Stimulated activated CD8-positive, alpha-beta memory T cell treated with anti-CD3 and anti-CD28 coated beads, Interleukin-7, amount 100 ng/mL, for 4 hours (primary cell): ENCODE measurements at places on chromosomes 5 and 9.

DNA sequence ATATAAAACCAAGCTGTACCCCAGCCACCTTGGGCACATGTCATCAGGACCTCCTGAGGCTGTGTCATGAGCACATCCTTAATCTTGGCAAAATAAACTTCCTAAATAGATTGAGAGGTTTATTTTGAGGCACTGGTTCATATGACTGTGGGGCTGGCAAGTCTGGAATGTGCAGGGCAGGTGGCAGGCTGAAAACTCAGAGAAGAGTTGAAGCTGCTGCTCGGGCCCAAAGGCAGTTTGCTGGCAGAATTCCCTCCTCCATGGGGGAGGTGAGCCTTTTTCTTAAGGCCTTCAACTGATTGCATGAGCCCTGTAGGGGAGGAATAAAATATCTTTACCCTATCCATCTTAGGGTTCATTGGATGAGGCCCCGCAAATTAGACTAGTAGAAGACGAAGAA lies 72.2 kb upstream of the CDK20 start:
- no peak for DNase-seq

DNA sequence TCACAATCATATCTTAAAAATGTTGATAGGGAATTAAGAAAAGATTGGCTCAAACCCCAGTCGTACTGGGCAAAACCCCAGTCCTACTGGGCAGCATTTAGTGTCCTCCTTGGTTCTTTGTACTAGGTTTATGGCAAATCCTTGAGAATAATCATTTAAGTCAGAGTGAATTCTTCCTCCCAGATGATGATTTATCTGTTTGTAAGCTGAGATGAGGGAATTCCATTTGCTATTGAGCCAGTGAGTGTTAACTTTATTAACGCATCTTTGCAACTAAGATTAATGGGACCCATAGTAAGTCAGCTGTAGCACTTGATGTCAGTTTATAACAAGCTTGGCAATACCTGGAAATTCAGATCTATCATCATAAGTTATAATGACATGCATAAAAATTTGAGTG lies 821.8 kb upstream of the DMAC1 start:
- no peak for DNase-seq

- no peak for DNase-seq
Measured at GRCh38 chr5:17185773-17186172, 31.7 kb upstream of the BASP1 start.

DNA sequence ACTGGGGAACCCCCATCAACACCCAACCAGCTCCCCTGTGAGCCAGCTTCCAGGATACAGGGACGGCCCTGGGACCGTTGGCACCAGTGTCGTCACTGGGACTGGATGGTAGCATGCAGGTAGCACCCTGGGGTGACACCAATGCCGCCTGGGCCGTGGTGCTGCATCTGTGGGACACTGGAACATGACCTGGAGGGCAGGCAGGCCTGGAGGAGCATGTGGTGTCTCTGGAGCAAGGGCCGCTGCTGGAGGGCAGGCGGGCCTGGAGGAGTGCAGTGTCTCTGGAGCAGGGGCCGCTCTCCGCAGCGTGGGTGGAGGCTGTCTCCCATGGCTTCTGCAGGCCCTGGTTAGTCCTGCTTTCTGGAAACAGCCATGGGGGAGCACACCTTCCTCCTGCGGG lies 13.1 kb downstream of the LPCAT1 start:
- no peak for DNase-seq

DNA sequence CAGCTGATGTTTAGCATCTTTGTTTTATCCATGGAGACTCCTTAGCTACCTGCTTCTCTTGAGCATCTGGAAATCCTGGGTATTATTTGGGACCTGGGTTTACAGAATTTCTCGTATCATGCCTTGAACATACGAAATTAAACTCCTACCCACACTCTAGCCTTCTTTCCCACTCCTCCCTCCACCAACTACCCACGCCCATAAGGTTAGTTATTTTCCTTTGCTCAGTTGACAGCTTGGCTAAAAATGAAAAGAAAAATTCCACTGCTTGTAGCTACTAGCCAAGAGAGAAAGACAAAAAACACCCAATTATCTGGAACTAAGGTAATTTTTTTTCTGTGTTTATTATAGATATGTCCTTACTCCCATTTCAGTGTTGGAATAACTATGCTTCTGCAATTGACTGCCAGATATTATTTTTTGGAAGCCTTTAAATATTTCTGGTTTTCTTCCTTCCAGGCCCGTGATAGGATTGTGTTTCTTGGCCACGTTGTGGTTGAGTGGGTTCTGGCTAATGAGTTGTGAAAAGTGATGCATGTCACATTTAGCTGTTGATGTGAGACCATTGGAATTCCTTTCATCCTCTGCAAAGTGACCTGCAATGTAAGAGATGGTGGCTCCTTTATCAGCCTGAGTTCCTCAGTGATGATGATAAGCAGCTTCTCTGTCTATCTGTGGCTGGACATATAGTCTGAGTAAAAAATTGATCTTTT lies 308.1 kb downstream of the LRRC70 start:
- no peak for DNase-seq

DNA sequence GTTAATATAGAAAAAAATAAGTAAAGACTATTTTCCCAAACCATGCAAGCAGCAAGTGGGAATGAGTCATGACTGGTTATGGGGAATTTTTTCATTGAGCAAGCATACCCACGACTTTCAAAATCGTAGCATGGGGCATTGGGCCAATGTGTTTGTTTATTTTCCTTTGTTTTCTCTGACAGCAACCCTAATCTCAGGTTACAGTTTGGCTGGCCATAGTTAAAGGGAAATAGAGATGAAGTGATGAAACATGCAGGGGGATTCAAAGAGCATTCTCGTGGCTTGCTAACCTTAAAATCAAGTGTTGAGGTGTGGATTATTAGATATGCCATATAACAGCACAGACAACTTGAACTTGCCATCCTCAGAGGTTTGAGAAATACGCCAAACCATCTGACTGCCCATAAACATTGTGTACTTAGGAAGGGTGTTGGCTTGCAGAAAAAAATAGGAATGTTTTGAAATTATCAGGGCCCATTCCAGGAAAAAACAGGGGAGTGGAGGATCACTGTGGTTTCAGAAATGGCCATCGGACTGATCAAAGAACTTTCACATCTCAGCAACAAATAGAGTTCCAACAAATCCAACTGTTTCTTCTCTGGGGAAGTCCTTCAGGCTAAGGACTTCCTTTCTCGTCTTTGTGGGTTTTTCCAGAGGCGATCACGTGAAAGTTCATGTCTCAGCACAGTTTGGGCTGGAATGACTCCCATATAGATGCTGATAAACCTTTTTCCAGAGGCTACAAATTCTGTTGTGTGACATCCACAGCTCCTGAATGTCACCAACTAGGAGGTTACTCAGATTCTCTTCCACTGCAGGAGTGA lies 259.1 kb downstream of the SYK start:
- DNase-seq: no peak

GRCh38 chr5:172878933-172879752 lies 45.1 kb downstream of the ERGIC1 start:
- no peak for DNase-seq

DNA sequence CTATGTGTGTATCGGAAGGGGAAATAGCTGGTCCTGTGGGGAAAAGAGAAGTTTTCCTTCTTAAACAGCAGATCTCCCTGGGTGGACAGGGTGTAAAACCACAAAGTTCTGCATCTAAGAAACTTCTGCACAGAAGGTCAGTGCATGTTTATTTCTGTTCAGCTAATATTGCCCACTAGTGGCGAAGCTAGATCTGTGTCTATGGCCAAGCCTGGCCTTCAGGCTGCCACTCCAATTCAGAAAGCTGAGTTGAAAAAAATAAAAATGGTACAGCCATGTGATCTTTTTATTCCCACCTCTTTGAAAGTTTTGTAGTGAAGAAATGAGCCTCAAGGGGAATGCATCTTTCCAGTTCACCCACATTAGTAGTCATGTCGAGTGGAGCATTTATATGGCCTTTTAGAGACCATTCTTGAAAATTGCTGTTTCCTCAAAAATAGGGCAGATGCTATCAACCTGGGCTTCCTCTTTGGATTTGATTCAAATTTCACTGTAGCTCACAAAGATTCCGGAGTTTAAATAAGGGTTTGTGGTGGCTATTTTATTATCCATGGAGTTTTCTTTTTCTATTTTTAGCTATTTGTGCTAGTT lies 488.0 kb downstream of the PRELID2 start:
- DNase-seq: no peak

DNA sequence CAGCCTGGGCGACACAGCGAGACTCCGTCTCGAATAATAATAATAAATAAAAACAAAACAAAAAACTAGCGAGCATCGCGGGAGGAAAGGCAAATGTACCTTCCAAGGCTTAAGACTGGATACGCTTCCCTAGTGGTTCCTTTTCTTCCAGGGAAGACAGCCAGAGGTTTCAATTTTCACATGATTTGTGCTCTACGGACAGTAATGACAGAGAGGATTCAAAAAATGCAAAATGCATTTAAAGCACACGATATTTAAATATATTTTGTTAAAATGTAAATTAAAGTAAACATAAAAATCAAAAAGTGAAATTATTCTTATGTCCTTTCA lies 4.3 kb upstream of the TRIM41 start:
- DNase-seq: no peak

- no peak for DNase-seq
Measured at GRCh38 chr5:54518146-54518817, 723 bp downstream of the SNX18 start.
